ENCODE measurements at places on chromosomes 13 and 19. TPM values are rescaled to one million over a fixed set of nuclear protein-coding genes. Genes with fewer than 3 reads are reported as not detected.

WDFY2 gene
- 17.9 TPM for polyA plus RNA-seq

SMIM17 gene
- 0.45 TPM for polyA plus RNA-seq

CRB3 gene
- polyA plus RNA-seq, result 42.5 TPM

GIPC3 gene
- polyA plus RNA-seq, result 0.19 TPM

PTH2 gene
- polyA plus RNA-seq, result not detected

GIPR gene
- polyA plus RNA-seq, result 6.7 TPM

CYP2A6 gene
- polyA plus RNA-seq, result 1.7 TPM

CGB5 gene
- polyA plus RNA-seq, result 0.22 TPM

- peaks cover 7% of the 10 kb centered on the region for H3K4me1 ChIP-seq
- H3K36me3 ChIP-seq, result no peaks in the 10 kb centered on the region
- no peak overlapping the region for H3K27ac ChIP-seq
- DNase-seq, result no peak
- H3K4me3 ChIP-seq, result no peak overlapping the region
Measured at GRCh38 chr13:113888701-113889330, 24.9 kb upstream of the GAS6 start.

DNA sequence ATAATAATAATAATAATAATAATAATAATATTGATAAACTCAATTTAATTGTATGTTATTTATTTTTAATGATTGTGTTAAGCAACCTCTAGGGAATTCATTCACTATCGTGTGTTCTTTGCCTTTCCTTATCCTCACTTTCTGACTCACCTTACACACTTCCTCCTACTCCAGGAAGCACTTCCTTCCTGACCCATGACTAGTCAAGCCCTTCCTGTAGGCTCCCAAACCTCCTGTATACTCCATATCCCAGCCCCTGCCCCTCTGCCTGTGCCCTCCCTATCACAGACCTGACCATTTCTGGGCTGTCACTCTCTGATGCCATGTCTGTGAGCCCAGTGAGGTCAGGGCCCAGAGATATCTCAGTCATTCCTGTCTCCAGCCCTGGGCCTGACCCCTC is 7.6 kb downstream of the LGALS4 start:
- no peaks in the 10 kb centered on the region for H3K36me3 ChIP-seq
- H3K4me1 ChIP-seq, result peaks cover 3% of the 10 kb centered on the region
- H3K27me3 ChIP-seq, result no peaks in the 10 kb centered on the region
- no peak overlapping the region for H3K27ac ChIP-seq

GRCh38 chr13:114057166-114058050 is 75.0 kb downstream of the RASA3 start:
- no peaks in the 10 kb centered on the region for H3K36me3 ChIP-seq
- H3K27ac ChIP-seq, result no peak overlapping the region
- no peaks in the 10 kb centered on the region for H3K27me3 ChIP-seq
- H3K4me3 ChIP-seq, result no peak overlapping the region
- no peak for DNase-seq

DNA sequence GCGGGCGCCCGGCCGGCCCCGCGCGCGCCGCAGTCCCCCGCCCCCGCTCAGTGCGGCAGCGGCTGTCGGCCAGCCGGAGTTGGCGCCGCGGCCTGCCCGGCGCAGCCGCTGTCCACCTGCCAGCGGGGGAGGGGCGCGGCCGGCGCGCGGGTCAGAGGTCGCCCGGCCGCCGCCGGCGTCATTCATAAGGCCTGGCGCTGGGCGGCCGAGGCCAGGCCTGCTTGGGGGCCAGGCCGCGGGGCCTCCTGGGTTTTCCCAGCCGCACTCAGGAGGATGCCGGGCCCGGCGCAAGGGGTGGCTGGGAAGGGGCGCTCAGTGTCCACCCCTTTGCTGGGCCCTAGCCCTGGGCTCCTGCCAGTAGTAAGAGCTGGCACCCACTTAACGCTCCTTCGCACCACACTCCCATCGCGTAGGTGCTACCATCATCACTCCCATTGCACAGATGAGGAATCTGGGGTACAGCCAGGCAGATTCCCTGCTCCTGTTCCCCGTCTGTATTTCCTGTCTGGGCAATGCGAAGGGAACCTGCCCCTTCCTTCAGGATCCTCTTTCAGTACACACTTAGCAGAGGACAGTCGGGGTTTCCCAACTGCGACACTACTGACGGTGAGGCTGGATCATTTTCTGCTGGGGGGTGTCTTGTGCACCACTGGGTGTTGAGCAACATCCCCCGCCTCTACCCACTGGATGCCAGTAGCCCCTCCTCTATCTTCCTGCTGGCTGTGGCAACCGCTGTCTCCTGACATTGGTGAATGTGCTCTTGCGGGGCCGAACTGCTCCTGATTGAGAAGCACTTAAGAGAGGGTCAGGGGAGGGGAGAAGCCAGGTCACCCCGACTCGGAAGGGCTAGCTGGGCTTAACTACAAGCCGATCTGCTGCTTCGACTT is 846 bp upstream of the PRKACA start:
- no peaks in the 10 kb centered on the region for H3K36me3 ChIP-seq
- DNase-seq, result peak; percentile 72
- peak overlapping the region; percentile 19 for H3K4me3 ChIP-seq
- no peaks in the 10 kb centered on the region for H3K27me3 ChIP-seq
- H3K4me1 ChIP-seq, result peaks cover 12% of the 10 kb centered on the region

GRCh38 chr13:90746230-90746629 is 601.3 kb upstream of the MIR17HG start:
- no peaks in the 10 kb centered on the region for H3K4me1 ChIP-seq
- no peak overlapping the region for H3K27ac ChIP-seq
- DNase-seq, result no peak
